ENCODE measurements at places on chromosomes 12 and 14.

DNA sequence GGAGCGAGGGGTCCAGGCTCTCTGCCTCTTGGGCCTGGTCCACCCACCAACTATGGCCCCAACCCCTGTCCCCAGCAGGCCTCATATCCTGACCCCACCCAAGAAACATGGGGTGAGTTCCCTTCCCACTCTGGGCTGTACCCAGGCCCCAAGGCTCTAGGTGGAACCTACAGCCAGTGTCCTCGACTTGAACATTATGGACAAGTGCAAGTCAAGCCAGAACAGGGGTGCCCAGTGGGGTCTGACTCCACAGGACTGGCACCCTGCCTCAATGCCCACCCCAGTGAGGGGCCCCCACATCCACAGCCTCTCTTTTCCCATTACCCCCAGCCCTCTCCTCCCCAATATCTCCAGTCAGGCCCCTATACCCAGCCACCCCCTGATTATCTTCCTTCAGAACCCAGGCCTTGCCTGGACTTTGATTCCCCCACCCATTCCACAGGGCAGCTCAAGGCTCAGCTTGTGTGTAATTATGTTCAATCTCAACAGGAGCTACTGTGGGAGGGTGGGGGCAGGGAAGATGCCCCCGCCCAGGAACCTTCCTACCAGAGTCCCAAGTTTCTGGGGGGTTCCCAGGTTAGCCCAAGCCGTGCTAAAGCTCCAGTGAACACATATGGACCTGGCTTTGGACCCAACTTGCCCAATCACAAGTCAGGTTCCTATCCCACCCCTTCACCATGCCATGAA lies 8.6 kb downstream of the ARHGAP9 start:
- DNase-seq: no peak

DNA sequence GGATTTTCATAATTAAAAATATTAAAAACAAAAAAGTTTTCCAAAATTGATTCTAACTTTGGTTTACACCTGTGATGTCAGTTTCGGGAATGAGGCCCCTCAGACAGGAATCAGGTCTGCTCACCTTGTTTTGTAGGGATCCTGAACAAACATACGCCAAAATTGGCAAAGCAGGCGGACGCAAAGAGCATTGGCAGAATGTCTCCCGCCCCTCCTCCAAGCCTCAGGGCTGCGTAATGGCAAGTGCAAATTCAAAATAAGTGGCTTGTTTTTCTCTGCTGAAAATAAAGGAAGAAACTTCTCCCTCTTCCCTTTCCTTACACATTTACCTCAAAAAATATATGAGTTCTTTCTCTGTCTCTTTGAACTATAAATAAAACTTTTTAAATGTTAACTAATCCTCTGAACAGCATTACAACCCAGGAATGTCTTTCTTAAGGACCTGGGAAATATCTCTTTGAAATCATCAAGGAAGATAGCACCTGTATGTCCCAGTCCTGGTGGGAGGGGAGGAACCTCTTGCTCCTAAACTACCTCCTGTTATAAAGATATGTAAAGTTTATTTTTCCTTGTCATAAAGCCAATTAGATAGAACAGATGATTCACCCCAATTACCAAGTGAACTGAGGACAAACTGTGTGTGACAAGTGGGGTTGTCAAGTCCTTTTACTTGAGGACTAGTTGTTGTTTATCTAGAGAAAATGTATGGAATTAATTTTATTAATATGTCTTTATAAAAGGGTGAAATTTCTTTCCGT lies 16.5 kb downstream of the OR6J1 start:
- no peak for DNase-seq

GRCh38 chr14:49193332-49194065 lies 392.7 kb downstream of the RPS29 start:
- no peak for DNase-seq

DNA sequence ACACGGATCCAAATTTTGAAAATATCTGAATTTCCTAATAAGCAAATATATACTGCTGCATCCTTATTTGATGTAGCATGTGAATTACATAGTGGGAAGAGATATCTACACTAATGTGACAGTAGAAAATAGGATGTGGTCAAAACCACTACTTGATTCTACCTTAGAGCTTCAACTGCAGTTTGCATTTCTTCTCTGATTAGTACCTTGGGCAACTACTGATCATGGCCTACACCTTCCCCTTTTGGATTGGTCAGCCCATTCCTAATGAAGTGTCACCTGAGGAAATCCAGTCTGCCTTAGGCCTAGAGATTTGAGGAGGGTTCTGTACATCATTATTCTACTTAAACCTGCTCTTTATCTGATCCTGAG lies 10.7 kb downstream of the LLPH start:
- no peak for DNase-seq

GRCh38 chr14:99185436-99186068 lies 86.4 kb downstream of the BCL11B start:
- DNase-seq: no peak

DNA sequence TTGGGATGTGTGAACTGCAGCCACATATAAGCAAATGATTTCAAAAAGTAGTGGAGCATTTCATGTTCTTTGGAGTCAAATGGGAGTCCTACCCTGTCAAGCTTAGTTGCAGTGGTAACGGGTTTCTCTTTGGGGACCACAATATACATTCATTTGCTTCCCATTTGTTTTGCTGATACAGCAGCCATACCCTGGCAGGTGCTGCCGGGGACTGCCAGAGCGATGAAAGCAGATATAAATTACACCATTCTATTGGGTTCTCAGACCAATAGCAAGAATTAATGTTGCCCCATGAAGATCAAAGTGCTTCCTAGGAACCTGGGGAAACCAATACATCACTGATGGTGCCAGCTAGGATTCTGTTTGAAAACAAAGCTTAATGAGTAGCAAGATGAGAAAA lies 1621.5 kb upstream of the FLRT2 start:
- DNase-seq: no peak

GRCh38 chr12:110972866-110973265 lies 52.5 kb upstream of the MYL2 start:
- DNase-seq: no peak

DNA sequence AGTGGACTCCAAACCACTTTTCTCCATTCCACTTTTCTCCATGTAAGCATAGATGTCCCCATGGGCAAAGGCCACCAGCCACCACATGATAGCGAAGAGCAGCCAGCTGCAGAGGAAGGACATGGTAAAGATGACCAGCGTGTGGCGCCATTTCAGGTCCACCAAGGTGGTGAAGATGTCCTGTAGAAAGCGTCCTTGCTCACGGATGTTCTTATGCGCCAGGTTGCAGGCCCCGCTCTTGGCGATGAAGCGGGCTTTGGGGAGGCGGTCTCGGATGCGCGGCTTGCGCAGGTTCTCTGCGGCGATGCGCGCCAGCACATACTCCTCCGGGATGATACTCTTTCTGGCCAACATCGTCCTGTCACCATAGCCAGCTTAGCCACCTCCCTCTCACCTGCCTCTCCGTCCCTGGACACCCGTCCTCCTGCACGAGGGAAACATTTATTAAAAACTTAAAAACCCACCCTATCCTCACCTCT lies 1.2 kb downstream of the KCNJ8 start:
- DNase-seq: no peak

DNA sequence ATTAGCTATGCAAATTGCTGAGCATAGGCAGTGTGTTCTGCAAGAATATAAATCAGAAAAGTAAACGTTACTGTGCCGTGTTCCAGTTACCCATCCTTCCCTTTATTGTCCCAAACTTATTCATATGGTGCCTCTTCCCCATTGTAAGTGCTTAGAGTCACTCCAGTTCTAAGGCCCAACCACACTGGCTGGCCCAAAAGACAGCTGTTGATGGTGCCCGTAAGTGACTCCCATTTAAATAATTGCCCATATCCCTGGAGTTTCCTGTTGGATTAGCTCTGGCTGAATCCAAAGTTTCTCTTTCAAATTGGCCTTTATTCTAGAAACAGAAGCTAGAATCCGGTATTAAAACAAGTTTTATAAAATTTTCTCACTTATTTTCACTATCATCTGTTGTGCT lies 400.1 kb upstream of the DDHD1 start:
- no peak for DNase-seq

- no peak for DNase-seq
These were observed 400 bp downstream of the ADCY6 start for GRCh38 chr12:48788524-48788853.

GRCh38 chr14:93318927-93319326 lies 13.9 kb downstream of the BTBD7 start:
- no peak for DNase-seq

DNA sequence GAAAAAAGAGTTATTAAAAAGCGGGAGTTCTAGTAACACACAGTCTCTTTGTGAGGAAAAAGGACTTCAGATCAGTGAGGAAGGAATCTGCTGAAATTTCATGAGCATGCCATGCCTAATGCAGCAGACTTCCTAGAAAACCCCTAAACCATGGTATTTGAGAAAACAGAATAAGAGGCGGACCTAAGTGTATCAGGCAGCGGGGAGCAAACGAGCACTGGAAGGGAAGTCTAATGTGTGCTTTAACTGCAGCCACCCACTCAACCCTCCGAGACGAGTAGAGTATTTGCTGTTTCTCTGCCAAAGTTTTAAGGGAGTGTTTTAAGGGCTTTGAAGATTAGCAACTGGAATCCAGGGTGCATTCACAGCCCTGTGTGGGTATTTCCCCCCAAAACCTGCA lies 36.5 kb downstream of the ACADS start:
- no peak for DNase-seq

DNA sequence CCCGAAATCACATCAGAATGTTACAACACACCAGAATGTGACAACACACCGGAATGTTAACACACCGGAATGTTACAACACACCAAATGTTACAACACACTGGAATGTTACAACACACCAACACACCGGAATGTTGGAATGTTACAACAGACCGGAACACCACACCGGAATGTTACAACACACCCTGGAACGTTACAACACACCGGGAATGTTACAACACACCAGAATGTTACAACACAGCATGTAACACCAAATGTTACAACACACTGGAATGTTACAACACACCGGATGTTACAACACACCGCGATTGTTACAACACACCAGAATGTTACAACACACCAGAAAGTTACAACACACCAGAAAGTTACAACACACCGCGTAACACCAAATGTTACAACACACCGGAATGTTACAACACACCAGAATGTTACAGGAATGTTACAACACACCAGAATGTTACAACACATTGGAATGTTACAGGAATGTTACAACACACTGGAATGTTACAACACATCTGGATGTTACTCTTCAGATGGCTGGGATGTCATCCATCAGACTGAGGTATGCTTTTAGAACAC lies 21.1 kb downstream of the CHFR start:
- DNase-seq: no peak

- DNase-seq: no peak
These were observed 100.7 kb downstream of the CNTN1 start for GRCh38 chr12:40792792-40793386.

DNA sequence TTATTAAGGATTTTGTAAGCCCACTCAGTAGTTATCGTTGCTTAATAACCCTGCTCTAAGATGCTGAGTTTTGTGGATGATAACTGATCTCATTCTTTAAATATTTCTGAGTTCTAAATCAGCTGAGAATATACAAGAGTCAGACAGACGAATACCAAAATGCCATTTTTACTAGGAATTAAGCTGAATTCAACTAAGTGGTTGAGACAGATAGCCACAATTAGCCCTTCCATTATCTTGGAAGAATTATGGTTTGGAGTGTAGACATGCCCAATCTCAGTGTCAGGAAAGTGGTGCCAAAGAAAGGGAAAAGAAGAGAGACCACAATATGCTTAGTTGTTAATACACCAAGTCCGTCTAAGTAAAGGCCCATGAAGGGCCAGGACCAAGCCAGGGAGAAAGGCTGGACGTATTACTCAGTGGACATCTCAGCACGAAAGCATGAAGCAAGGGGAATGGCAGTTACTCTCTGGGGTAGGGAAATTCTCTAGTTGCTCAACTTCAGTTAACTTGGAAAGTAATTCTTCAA lies 58.6 kb downstream of the KCNA5 start:
- no peak for DNase-seq

DNA sequence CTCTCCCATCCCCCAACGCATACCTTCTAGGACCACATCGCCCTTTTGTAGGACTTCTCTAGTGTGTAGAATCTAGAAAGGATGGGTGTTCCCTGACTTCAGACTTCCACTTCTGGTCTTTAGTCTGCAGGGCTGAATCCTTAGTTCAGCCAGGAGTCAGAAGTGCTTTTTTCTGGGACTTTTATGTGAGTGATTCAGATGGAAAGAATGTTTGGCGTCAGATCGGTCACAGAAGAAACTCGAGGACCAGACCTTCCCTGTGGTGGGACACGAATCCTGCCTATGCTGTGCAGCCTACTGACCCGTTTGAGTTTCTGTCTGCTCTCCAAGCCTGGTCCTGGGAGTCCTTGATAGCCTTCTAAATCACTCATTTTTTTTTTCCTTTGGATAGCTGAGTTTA lies 165.4 kb upstream of the SSTR1 start:
- no peak for DNase-seq

DNA sequence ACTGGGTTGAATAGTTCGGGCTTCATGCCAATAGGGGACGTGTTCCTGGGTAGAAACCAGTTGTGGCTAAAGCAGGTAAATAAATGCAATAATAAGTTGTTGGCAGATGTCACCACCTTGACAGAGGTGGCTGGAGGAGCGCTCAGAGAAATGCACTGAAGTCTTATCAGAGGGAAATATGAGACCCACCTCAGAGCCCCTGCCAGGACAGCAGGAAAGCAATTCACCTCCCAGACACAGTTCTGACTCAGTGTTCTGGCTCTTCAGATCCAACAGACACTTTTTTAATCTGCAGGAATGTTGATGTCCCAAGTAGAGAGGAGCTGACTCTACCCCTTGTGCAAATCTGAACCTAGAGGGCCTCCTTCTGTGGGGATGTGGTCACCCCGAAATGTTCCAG lies 687.1 kb upstream of the FBXO33 start:
- DNase-seq: no peak

- no peak for DNase-seq
These were observed 170.9 kb upstream of the RTL1 start for GRCh38 chr14:101074196-101075024.

GRCh38 chr12:28026701-28027100 lies 54.2 kb upstream of the PTHLH start:
- DNase-seq: no peak

- no peak for DNase-seq
These were observed 2.3 kb upstream of the LHX5 start for GRCh38 chr12:113473942-113474341.

GRCh38 chr12:89817501-89818226 lies 109.0 kb upstream of the ATP2B1 start:
- DNase-seq: no peak

DNA sequence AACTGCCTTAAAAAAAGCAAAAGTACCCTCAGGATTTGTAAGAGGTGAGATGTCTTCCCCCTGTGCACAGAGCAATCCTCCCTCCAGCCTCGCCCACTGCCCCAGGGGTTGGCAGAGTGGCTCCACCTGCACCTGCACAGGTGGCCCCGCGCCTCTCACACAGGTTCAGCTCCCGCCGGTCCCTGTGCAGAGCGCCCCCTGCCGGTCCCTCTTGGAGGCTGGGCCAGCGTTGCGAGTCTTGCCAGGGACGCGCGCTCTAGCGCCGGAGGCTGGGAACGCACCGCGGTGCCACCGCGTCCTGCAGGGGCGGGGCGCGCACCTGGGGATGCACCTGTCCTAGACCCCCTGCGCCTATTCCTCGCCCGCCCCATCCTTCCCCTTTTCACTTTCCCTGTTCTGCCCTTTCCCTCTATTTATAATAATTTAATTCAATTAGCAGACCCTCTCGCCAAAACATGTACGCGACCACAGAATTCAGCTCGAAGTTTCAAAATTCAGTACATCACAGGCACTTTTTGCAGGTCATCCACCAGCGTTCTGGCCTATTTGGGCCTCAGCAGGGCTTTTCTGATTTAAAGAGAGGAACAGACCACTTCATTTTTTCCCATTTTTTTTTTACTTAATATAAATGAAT lies 618.6 kb downstream of the AACS start:
- no peak for DNase-seq

GRCh38 chr12:12086973-12087692 lies 16.4 kb downstream of the BCL2L14 start:
- DNase-seq: no peak
